Kidney glomerular epithelial cell (primary cell): ENCODE measurements at places on chromosomes 2 and 18.
A peak's percentile ranks its signal among the peaks of the same experiment; 100 is the strongest.

GRCh38 chr2:218727502-218728165 lies 17.0 kb downstream of the TTLL4 start:
- DNase-seq: peak; percentile 7

GRCh38 chr2:56449449-56449860 lies 265.7 kb downstream of the CCDC85A start:
- DNase-seq: peak; percentile 79

GRCh38 chr2:235485362-235485761 lies 8.5 kb upstream of the AGAP1 start:
- no peak for DNase-seq

- DNase-seq: no peak
Observed at GRCh38 chr2:11764920-11765319, 18.5 kb downstream of the LPIN1 start.

DNA sequence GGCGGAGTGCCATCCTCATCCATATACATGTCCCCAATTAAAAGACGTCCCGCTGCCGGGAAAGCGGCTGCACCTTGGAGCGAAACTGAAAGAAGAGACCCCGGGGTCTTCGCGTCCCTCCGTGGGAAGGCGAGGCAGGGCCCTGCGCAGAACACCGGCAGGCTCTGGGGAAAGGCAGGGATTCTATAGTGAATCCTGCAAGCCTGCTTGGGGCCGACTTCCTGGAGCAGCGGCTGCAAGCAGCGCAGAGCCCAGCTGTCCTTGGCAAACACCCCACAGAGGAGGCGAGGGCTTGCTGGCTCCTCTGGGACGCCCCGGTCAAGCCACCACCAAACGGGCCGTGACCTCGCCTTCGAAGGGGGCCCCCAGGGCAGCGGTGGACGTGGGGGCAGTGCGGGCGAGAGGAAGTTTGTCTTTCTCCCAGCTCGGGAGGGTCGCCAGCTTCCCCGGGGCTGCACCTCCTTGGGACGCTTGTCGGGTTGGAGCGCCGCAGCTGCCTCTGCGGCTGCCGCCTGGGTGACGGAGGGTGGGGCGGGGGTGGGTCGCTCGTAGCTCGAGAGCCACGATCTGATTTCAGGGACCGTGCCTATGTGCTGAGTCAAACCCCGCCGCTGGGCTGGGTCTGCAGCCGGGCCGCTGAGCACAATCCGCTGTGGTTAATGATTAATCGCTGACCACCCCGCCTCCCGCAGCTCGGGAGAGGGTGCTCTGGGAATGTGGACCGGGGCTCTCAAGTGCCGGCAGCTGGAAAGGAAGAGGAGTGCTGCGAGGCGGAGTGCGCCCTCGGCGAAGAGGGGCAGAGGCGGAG lies 486 bp upstream of the GPR39 start:
- DNase-seq: peak; percentile 92

DNA sequence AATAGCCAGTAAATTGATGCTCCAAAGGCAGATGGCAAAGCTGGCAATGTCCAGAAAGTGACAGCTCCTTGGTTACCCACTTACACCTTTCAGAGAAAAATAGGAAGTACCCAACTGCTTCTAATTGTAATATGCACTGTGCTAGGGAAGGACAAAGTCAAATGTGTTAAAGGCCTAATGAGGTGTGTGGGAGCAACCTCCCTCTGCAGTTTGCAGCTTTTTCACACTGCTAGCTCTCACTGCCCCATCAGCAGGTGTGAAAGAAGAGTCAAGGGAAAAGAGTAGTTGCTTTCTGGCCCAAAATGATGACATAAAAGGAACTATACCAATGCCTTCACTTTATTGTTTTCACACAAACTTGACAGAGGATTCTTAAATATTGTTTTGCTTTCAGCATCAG lies 284.1 kb upstream of the SETBP1 start:
- DNase-seq: no peak

GRCh38 chr2:128820452-128820851 lies 501.8 kb upstream of the HS6ST1 start:
- no peak for DNase-seq

GRCh38 chr2:190582736-190583506 lies 48.4 kb upstream of the NEMP2 start:
- DNase-seq: no peak

GRCh38 chr2:11870584-11870983 lies 124.2 kb downstream of the LPIN1 start:
- DNase-seq: no peak

DNA sequence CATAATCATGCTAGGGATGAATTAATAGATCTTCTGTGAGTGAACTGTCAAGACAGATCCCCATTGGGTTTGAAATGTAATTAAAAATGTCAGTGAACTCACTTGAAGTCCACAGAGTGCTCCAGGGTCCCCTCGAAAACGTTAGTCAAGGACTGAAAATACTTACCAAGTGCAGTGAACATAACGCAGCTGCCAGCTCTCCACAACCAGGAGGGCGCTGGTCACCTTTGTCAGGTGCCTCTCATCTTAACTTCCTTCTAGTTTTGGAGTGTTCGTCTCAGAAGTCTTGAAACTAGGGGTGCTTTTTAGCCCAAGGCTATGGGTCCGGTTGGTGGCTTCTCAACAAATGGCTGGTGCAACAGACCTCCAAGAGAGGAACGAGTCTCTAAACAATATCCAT lies 70.7 kb downstream of the NCK2 start:
- no peak for DNase-seq

DNA sequence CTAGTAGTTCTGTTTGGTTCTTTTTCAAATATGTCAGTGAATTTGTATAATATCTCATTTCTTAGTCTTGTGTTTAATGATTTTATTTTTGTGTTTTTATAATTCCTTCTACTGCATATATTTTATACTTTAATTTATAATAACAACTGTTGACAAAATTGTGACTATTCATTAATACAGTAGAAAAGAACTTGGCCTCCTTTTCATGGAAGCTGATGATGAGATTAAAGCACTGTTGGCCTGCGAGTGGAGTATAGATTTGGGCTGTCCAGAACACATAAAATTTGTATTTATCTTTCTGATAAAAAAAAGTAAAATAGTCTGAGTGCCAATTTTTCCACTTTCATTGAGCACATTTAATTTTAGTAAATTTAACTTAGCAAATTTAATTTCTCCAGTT lies 12.1 kb downstream of the CFLAR start:
- DNase-seq: no peak

DNA sequence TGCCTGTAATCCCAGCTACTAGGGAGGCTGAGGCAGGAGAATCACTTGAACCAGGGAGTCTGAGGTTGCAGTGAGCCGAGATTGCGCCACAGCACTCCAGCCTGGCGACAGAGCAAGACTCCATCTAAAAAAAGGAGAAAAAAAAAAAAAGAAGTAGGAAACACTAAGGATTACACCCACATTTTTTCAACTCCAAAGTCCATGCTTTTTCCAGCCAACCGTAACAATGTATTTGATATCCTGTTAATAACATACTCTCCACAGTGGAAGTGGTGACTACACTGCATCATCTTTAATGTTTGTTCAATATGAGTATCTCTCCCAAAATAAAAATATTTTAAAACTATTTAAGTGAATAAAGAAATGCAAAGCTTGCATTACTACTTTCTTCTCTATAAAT lies 481.6 kb upstream of the ACVR2A start:
- DNase-seq: no peak

- DNase-seq: no peak
Observed at GRCh38 chr18:75915941-75916623, 488.6 kb upstream of the SMIM21 start.

- DNase-seq: no peak
Observed at GRCh38 chr2:166786707-166787106, 101.6 kb upstream of the XIRP2 start.

DNA sequence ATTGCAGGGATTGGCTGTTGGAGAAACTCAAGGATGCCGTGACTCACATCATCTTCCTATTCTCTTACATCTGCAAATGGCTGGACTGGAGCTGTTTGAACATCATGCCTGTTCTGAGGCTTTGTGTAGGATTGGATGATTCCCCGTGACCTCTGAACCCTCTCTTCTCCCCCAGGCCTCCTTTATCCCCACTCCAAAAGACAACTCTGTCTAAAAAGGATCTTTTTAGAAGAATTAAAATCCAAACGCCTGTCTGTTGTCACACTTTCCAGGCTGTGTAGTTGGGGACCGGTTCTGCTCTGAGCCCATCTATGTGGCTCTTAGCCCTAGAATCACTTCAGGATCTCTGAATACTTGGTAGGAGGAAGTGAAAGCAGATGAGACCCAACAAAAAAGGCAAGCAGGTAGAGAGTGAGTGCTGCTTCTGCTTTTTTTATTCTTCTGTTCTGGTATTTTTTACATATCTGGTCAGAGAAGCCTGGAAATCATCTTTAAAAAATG lies 565 bp downstream of the SP140 start:
- DNase-seq: no peak

- DNase-seq: no peak
Observed at GRCh38 chr2:238238311-238238765, 1.5 kb downstream of the HES6 start.

- DNase-seq: no peak
Observed at GRCh38 chr2:145597809-145598208, 1077.9 kb upstream of the ZEB2 start.

- no peak for DNase-seq
Observed at GRCh38 chr2:18425210-18425703, 135.2 kb downstream of the RDH14 start.

GRCh38 chr2:203994735-203995134 lies 58.2 kb downstream of the ICOS start:
- no peak for DNase-seq

GRCh38 chr2:168396131-168396530 lies 59.9 kb upstream of the CERS6 start:
- no peak for DNase-seq
